ENCODE measurements at places on chromosomes 6 and 20.

DNA sequence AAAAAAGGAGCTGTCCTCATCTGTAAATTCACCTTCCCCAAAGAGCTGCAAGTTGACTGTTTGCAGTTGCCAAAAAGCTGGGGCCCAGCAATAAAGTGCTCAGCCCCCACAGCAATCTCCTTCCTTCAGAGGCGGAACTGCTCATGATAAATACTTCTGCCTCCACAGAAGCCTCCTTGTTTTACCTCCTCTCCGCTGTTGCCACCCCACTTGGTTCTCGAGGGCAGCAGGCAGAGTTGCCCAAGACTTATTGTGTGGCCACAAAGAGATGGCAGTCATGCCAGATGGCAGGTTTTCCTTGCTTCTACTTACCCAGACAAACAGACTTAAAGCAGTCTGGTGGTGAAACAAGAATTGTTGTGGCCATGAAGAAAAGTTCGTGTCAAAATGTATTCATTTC lies 66.3 kb downstream of the SLX4IP start:
- no peak for DNase-seq

GRCh38 chr6:153215242-153215641 lies 84.2 kb upstream of the RGS17 start:
- no peak for DNase-seq

GRCh38 chr6:157300006-157300405 lies 23.3 kb downstream of the TMEM242 start:
- DNase-seq = no peak

DNA sequence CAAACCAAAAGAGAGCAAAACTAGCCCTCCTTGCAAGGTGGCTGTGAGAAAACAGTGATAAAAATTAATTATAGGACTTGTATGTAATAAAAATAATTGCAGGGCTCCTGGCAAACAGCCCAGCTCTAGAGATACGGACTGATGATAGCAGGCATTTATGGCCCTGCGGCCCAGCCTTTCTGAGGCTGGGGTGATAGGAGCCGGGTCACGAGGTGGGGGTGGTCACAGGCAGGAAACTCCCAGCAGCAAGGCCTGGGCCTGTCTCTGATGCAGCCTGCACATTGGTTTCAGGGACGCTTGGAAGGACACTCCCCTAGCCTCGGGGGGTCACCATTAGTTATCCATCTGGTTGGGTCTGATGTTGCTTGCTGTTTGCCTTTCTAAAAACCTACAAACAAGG lies 18.7 kb upstream of the TTPAL start:
- DNase-seq = no peak

DNA sequence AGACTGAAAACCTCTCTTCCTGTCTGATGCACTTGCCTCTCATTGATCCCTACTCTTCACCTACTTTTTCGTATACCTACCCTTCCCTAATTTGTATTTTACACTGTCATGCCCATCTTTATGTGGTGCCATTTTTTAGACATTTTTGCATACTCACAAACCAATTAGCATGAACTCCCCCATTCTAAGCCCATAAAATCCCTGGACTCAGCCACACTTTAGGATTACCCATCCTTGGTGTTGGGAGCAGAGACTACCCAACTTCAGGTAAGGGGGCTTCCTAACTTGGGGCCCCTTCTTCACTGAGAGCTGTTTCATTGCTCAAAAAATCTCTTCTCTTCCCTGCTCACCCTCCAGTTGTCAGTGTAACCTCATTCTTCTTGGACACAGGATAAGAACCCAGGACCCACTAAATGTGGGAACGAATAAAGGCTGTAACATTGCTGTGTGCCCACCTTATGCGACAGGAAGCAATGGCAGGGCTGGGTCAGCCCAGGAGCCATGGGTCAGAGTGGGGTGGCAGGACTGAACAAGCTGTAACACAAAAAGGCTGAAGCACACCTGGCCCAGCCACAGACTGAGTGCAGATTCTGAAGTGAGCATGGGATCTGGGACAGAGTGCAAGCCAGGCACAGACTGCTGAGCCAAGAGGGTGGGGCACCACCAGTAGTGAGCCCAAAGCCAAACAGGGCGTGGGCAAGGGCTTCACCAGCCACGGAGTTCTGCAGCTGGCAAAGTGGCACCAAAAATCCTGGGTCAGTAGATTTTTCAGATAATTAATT lies 789.1 kb upstream of the HS3ST5 start:
- DNase-seq = no peak

DNA sequence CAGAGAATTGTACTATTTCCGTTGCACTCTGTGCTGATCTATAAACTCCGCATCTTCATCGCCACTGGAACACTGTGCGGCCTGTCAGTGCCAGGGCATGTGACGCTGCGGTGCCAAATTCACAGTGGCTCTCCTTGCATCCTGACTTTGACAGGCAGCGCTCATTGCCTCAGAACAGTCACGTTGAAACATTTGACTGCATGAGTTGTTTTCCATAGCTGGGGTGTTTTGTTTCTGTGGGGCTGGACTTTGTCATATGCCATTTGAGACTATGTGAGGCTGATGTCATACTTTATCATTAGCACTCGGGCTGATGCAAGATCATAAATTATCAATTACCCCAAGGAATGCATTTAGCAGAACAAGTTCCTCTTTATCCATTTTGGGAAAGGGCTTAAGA lies 32.7 kb downstream of the CFAP61 start:
- no peak for DNase-seq

- no peak for DNase-seq
Observed at GRCh38 chr6:125688138-125688537, 61.3 kb upstream of the HEY2 start.

GRCh38 chr6:127301199-127301700 lies 34.6 kb downstream of the RNF146 start:
- DNase-seq = no peak

All from stimulated activated CD8-positive, alpha-beta memory T cell treated with anti-CD3 and anti-CD28 coated beads, Interleukin-15, amount 100 ng/mL, for 1 hour (primary cell).